Activated T-helper 2 cell treated with anti-CD3 and anti-CD28 coated beads, Interferon-gamma antibody, Interleukin-2, Interleukin-4, amounts not matched to agents 10 μg/mL and 5 μg/mL and 100 μg/mL, durations not matched to agents 14 hours and 24 hours and 36 hours (primary cell): ENCODE measurements at places on chromosomes 5 and 9. TPM values are rescaled to one million over a fixed set of nuclear protein-coding genes. Genes with fewer than 3 reads are reported as not detected.

IRX2 gene
- not detected in 2 replicates for total RNA-seq

DNA sequence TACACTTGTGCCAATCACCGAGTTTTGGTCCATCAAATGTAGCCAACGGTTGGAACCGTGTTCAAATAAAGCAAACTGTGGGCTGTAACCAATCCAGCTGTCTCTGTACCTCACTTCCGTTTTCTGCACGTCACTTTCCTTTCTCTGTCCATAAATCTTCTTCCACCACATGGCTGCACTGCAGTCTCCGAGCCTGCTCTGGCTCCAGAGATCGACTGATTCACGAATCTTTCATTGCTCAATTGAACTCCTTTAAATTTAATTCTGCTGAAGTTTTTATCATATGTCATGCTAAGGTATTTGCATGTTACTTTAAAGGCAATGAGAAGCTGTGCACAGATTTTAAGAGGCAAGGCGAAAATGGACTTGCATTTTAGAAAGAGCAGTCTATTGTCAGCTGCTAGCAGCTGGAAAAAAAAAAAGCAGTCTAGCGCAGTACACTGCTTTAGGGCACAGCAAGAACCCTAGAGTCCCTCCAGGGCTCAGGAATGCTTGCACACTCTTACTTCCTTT, 13.2 kb downstream of the TTC39B start:
- no peak for DNase-seq
- H3K4me3 ChIP-seq = peak overlapping the region; percentile 37
- H3K4me1 ChIP-seq = peaks cover 59% of the 10 kb centered on the region
- H3K27ac ChIP-seq = peak overlapping the region; percentile 77

- no peak overlapping the region for H3K27ac ChIP-seq
- peaks cover 7% of the 10 kb centered on the region for H3K4me1 ChIP-seq
- no peaks in the 10 kb centered on the region for H3K27me3 ChIP-seq
- H3K36me3 ChIP-seq = peaks cover 5% of the 10 kb centered on the region
Measured at GRCh38 chr5:96709152-96709821, 47.1 kb downstream of the CAST start.

GAS1 gene
- total RNA-seq = 0.32 and 0.41 TPM in 2 replicates

- no peaks in the 10 kb centered on the region for H3K4me1 ChIP-seq
- no peak overlapping the region for H3K27ac ChIP-seq
- DNase-seq = no peak
Measured at GRCh38 chr5:57816108-57816507, 333.5 kb upstream of the ACTBL2 start.

PFN3 gene
- total RNA-seq = not detected in 2 replicates

DNA sequence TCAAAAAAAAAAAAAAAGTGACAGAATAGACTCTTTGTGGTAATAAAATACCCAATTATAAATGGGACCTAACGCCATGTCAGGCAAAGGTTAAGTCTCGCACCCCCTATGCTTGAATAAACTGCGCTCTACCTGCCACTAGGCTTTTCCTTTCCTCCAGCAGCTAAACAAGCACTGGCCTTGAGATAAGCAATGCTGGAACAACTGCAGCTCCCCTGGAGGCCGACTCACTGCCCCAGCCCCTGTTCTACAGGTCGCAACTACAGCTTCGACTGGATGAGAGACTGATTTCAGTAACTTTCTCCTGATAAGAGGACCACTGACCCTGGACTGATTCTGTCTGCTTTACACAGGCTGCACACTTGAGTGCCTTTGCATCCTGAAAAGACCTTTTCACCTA, 210.2 kb downstream of the HSPA4 start:
- no peak for DNase-seq
- peaks cover 10% of the 10 kb centered on the region for H3K4me1 ChIP-seq
- no peak overlapping the region for H3K27ac ChIP-seq
- peaks cover 2% of the 10 kb centered on the region for H3K27me3 ChIP-seq
- no peaks in the 10 kb centered on the region for H3K36me3 ChIP-seq
- H3K4me3 ChIP-seq = no peak overlapping the region

GRCh38 chr5:173800340-173800739, 87.8 kb upstream of the CPEB4 start:
- H3K27ac ChIP-seq = no peak overlapping the region
- H3K36me3 ChIP-seq = no peaks in the 10 kb centered on the region
- H3K27me3 ChIP-seq = peaks cover 2% of the 10 kb centered on the region
- no peaks in the 10 kb centered on the region for H3K4me1 ChIP-seq

DNA sequence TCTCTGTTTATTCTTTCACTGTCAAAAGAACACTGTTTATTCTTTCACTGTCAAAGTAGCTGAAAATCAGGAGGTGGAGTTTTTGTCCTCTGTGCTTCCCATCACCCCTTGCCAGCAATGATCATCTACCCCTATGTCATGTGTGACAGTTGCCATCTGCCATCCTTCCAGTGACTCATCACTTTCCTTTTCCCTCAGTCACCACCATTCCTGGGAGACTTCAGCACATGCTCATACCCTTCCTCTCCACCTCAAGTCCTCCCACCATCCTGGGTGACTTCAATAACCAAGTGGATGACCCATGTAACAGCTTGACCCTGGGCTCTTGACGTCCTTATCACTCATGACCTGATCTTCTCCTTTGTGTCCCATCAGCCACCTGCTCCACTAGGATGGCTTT, 43.3 kb upstream of the RASEF start:
- no peaks in the 10 kb centered on the region for H3K27me3 ChIP-seq
- no peak overlapping the region for H3K27ac ChIP-seq
- no peaks in the 10 kb centered on the region for H3K36me3 ChIP-seq
- H3K4me3 ChIP-seq = no peak overlapping the region

- peaks cover 50% of the 10 kb centered on the region for H3K36me3 ChIP-seq
- DNase-seq = peak; percentile 69
- peaks cover 41% of the 10 kb centered on the region for H3K4me1 ChIP-seq
Measured at GRCh38 chr5:169637549-169638121, 560 bp downstream of the DOCK2 start.

DNA sequence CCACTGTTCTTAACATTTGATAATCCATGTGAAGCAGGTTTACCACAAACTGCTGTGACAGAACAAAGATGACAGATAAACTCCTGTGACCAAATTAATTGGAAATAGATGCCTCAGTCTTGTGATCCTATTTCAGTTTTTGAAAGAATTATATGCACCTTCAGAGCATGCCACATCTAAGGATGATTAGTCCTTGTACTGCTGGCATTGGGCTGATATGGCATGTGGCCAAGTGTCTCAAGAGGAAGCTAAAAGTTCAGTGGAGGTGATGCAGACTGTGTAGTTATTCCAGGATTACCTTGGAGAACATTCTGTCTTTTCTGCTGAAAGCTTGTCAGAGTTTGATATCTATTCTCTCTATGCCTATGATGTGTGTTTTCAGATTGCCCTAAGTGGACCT, 314.4 kb upstream of the EFNA5 start:
- no peak overlapping the region for H3K4me3 ChIP-seq
- peaks cover 30% of the 10 kb centered on the region for H3K4me1 ChIP-seq
- H3K27ac ChIP-seq = no peak overlapping the region
- H3K36me3 ChIP-seq = no peaks in the 10 kb centered on the region
- H3K27me3 ChIP-seq = no peaks in the 10 kb centered on the region

GRCh38 chr9:127004946-127005769, 90.6 kb downstream of the RALGPS1 start:
- peaks cover 46% of the 10 kb centered on the region for H3K27me3 ChIP-seq
- peak; percentile 73 for DNase-seq
- H3K36me3 ChIP-seq = no peaks in the 10 kb centered on the region
- H3K27ac ChIP-seq = peak overlapping the region; percentile 3

DNA sequence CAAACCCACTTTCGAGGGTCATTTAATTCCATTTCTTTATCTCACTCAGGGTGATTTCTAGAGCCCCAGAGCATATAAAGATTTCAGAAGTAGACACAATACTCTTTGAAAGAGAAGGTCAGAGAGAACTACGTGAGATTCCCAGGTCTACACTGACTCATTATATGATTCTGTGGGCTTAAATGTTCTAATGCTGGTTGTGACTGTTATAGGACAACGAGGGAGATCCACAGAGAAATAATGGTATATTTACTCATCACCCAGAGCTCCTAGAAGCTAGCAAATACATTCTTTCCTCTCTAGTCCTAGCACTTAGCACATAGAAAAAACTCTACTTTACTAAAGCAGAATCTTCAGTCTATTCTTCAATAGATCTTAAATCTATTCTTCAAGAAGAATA, 39.4 kb upstream of the GRAMD2B start:
- H3K4me3 ChIP-seq = no peak overlapping the region
- H3K27ac ChIP-seq = no peak overlapping the region
- H3K4me1 ChIP-seq = no peaks in the 10 kb centered on the region
- peaks cover 6% of the 10 kb centered on the region for H3K27me3 ChIP-seq
- no peaks in the 10 kb centered on the region for H3K36me3 ChIP-seq

GRCh38 chr5:146254223-146254622, 50.8 kb downstream of the RBM27 start:
- H3K27me3 ChIP-seq = no peaks in the 10 kb centered on the region
- no peak overlapping the region for H3K27ac ChIP-seq
- no peak overlapping the region for H3K4me3 ChIP-seq
- peaks cover 50% of the 10 kb centered on the region for H3K36me3 ChIP-seq

DNA sequence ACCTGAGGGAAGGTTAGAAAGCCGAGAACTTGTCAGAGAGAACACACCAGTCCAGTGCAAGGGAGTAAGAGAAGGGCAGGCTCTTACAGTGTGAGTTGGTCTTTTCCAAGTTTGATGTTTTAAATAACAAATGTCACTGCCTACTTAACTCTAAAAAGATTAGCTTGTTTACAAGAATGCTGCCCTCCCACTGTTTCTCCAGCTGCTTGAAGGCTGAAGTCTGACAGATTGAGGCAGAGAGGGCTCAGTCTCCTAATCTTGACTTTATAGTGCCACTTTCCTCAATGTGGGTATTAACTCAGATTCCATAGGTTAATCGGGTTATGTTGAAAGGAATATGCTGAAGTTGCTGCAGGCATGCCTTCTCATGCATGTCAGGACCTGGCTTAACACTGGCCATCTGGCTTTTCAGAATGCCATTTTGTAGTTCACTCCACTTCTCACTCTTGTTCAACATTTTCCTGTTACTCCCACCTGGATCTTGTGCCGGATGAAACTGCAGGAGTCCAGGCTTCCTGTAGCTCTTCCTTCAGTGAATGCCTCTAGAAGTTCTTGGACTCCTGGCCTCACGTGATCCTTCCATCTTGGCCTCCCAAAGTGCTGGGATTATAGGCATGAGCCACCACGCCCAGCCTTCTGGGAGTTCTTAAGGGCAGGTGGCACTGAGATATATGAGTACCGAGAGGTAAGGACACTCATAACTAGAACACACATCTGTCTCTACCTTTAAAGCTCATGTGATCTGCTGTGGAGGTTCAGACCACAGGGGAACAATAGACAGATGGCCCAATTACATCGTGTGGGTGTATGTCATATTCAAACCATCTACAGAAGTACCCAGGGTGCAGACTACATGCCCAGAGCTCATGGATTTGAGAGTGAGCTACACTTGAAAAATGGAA, 249.7 kb downstream of the ARHGAP26 start:
- no peaks in the 10 kb centered on the region for H3K27me3 ChIP-seq
- no peak for DNase-seq
- no peak overlapping the region for H3K4me3 ChIP-seq
- peaks cover 57% of the 10 kb centered on the region for H3K4me1 ChIP-seq
- H3K36me3 ChIP-seq = peaks cover 31% of the 10 kb centered on the region
